Stimulated activated CD8-positive, alpha-beta memory T cell treated with anti-CD3 and anti-CD28 coated beads, Interleukin-2, amount 100 ng/mL, for 48 hours (primary cell): ENCODE measurements at places on chromosomes 6 and 20.
A peak's percentile ranks its signal among the peaks of the same experiment; 100 is the strongest.

GRCh38 chr6:2203264-2203663, 42.1 kb downstream of the GMDS start:
- DNase-seq: no peak

- DNase-seq: no peak
These were observed 12.2 kb downstream of the DLL1 start for GRCh38 chr6:170278743-170279094.

DNA sequence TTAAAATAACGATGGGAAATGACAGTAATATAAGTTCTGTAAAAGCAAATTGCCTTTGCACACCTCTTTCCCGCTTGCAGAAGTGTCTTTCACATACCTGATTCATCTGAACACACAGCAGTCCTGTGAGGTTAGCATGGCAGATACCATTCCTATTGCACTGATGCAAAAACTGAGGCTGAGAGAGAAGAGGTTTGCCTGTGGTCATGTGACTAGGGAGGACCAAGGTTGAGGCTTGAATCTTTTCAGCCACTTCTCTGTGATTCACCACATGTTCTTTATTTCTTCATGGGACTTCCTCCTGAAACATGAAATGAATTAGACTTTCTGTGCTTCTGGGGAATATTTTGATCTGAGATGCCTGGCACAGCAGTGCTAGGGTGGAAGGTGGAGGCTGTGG, 92.9 kb downstream of the VEGFA start:
- no peak for DNase-seq

- DNase-seq: no peak
These were observed 5.8 kb upstream of the MANBAL start for GRCh38 chr20:37283530-37284195.

GRCh38 chr20:45345104-45345936, 2.9 kb downstream of the SDC4 start:
- no peak for DNase-seq

DNA sequence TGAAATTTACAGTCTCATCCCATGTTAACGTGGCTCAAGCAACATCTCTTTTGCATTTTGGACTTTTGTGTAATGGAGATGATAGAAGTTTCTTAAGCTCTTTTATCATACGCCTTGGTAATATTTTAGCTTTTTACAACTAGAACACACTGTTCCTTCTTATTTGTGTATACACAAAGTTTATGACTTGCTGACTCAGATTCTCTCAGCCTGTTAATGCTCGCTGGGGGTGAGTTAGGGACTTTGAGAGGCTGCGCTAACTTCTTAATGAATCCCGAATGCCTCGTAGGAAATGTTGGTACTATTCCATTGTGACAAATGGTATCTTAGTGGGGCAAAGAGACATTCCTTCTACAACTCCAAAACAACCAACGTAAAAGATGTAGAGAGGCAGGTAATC, 509.7 kb downstream of the DOK5 start:
- DNase-seq: no peak

DNA sequence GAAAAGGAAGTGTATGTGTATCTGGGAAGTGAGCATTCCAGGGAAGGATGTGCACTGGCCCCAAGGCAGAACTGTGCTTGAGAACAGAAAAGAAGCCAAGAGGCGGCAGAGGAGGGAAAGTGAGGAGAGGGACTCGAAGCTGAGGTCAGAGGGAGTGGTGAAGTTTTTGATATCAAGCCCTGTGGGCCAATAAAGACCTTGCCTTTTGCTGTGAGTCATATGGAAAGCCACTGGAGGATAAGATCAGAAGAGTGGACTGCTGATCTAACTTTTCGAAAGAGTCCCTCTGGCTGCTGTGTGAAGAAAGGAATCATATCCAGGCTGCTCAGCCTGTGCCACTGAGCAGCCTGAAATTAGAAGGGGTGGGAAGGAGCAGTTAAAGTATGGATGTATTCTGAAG, 99.4 kb downstream of the EYA4 start:
- DNase-seq: no peak

DNA sequence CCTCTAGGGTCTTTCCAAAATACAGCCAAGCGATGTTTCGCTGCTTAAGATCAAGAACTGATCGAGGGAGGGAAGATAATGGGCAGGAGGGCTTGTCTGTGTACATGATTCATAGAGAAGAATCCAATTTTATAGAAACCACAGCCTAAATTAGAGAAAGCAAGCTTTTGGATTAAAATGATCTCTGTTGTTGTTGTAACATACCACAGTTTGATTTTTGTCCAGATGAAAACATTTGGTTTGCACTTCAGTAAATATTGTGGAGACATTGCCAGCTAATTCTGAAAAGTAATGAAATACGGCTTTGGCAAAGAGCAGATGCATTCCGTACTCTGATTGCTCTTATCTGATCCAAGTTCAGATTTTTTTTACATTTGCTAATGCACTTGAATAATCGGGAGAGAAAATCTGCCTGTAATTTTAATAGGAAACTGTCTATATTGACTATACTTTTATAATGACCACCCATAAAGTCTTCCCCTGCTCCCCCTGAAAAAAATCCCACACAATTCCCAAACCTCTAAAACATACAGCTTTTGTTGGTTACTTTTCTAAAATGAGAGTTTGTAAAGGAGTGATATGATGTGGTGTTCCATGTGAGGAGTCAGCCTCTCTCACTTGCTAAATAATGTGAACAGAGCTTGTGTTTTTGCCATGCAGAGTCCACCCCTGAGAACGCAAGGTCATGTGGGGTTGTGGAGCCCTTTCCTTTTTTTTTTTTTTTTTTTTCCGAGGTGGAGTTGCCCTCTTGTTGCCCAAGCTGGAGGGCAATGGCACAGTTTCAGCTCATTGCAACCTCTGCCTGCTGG, 199.9 kb downstream of the DTNBP1 start:
- DNase-seq: no peak

GRCh38 chr6:166619912-166620311, 7.1 kb downstream of the RPS6KA2 start:
- no peak for DNase-seq

- DNase-seq: no peak
These were observed 34.0 kb downstream of the EYA2 start for GRCh38 chr20:46928580-46929132.

DNA sequence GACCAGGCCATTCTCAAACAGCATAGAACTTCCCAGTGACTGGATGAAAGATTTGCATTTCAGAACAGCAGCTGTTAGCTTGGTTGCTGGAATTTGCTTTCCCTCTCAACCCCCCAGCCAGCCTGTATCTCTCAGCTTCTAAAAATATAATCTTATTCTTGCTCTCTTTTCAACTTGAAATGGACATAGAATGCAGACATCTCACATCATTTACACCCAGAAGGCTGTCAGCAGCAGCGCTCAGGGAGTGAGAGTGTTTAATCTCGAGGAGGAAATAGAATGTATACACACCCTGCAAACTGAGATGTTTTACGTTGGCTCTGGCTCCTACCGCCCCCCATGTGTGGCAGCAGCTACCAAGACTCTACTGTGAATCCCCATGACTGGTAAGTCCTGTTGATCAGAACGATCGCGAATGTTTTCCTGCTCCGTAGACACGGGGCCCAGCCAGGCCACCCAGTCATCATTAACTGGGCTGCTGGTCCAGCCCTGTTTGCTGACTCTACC, 163.4 kb upstream of the SLC24A3 start:
- no peak for DNase-seq

DNA sequence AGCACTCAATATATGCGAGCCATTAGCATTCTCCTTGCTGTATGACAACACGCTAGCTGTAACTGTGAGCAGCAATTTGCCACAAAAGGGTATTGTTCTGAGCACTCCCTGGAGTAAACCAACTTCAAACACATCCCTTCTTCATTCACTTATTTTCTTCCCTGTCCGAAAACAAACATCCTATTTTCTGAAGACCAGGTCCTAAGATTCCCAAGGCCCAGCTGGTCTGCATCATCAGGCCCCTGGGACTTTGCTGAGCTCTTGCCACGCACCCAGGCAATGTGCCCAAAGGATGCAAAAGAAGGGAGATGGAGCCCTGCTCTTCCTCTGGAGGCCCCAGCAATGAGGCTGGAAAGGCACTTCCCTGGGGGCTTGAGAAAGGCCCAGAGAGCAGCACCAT, 118.1 kb downstream of the PREX1 start:
- no peak for DNase-seq

- DNase-seq: no peak
These were observed 74.4 kb upstream of the GATA5 start for GRCh38 chr20:62550087-62550632.

GRCh38 chr20:50538276-50538675, 28.1 kb downstream of the PTPN1 start:
- DNase-seq: no peak

DNA sequence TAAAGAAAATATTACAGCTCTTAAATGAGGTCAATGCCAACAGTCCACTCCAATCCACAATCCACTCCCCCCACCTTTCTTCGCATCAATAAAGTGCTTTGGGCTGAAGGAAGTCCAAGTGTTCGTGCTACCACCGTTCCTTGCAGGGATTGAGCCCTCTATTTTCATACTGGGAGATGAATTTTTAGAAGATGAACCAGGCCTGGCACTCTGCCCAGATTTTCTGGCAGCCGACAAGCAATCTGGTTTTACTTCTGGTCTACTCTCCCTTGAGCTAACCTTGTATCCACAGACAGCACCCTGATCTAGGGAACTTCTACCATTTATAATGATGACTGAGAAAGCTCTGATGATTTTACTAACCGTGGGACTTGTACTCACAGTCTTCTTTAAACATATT, 72.3 kb downstream of the BTBD9 start:
- no peak for DNase-seq

DNA sequence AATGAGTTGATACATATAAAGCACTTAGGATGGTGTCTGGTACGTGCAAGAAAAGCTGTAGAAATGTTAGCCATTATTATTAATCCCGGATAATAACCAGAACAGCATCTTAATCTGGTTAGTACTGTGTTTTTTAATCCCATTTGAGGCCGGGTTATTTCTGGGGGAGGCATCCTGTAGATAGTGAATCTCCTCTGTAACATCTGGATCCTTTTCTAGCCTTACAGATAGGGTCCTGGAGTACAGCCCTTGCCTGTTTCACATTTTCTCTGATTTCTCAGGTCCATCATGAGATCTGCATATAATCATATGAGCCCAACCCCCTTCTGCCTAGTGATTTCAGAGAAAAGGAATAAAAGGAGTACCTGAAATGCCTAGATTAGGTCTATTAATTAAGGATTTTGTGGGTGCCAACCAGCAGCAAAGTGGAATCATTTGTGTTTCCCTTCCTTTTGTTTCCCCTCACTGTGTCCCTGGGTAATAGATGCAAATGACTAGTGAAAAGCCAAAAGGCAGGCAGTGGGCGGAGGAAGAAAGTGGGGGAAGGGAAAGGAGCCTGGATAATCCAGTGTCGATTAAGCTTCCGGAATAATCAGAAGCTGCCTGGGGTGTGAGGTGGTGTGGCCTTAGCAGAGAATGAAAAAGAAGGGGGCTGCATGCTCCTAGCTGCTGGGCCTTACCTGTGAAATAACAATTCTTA, 88.9 kb downstream of the SOBP start:
- no peak for DNase-seq

GRCh38 chr6:6407071-6407741, 86.7 kb upstream of the F13A1 start:
- no peak for DNase-seq

- DNase-seq: peak; percentile 27
These were observed at the start of gene TCP11 for GRCh38 chr6:35141007-35141655. Gene TCP11, minus strand, starts transcription at chr6:35141339. Its CDS starts 469 bp downstream, at chr6:35140870.

DNA sequence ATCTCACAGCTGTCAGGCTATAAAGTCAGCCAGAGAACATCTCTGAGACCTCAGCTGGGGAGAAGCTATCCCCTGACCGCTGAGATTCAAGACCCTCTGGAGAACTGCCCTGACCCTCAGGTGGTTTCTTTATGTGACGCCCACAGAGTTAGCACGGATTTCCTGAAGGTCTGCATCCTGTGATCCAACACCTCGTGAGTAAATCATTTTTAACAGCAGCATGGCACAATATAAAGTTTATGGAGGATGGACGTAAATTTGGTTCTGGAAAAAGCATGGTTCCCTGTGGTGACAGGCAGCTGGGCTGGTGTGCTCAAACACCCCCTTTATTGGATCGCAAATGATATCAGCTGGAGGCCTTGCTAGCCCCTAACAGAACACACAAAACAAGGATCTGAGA, 25.3 kb upstream of the TRAF3IP2 start:
- DNase-seq: no peak

DNA sequence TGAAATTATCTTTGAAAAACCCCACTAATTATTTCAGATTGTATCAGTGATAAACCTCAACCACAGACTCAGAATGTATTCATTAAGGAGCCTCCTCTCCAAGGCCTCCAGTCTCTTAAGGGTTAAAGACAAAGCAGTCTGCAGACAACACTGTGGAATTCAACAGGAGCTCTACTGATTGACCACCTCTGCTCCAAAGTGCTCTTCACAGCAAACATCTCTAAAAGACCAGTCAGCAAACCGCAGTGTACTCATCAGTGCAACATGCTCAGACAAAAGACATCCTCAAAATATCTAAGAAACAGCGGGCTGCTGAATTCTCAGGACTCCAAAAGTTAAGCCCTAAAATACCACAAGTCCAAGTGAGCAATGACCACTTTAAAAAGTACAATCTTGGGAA, 42.0 kb downstream of the UQCC1 start:
- no peak for DNase-seq

- no peak for DNase-seq
These were observed 170.4 kb downstream of the PHF3 start for GRCh38 chr6:63805808-63806572.

- no peak for DNase-seq
These were observed 320.2 kb upstream of the POU3F2 start for GRCh38 chr6:98514073-98514720.

GRCh38 chr6:2179241-2179640, 66.2 kb downstream of the GMDS start:
- DNase-seq: no peak

- DNase-seq: no peak
These were observed 68.3 kb upstream of the PHACTR2 start for GRCh38 chr6:143609501-143609900.

DNA sequence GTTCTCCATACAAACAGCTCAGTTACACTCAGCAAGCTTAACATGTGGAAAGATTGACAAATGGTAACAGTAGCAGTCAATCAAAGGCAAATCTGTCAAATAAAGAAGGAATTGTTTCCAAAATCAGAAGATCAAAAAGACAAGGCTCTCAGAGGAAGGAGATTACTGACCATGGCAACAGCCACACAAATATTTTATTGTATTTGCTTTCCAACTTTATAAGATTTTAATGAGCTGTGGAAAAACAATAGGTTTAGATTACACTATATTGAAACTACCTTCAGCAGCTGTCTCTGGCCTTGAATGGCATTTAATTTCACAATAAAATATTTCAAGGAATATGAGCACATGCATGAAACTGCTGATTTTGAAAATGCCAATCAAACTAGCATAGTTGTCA, 1143.9 kb upstream of the GJE1 start:
- no peak for DNase-seq
